ENCODE measurements at places on chromosomes 11 and 22.

- no peak for DNase-seq
These were observed 1.8 kb upstream of the TIGD3 start for GRCh38 chr11:65352783-65353182.

GRCh38 chr11:49303080-49303479, 94.7 kb upstream of the FOLH1 start:
- DNase-seq: no peak

DNA sequence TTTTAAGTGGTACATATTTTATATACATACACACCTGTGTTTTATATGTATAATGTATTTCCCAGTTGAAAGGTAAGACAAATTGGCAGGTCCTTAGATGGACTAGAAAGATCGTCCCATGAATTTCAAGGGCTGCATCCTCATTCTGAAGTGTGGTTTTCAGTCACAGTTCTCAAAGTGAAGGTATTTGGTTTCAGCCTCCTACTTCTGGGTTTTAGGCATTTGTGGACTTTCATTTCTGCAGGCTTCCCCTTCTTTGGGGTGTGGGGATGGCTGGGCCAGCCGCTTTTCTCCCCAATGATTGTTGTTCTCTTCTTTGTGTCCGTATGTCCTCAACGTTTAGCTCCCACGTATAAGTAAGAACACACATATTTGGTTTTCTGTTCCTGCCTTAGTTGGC, 10.0 kb downstream of the DCPS start:
- DNase-seq: no peak

GRCh38 chr11:72788241-72788640, 5.6 kb downstream of the STARD10 start:
- no peak for DNase-seq

- DNase-seq: no peak
These were observed 22.1 kb upstream of the TMPRSS13 start for GRCh38 chr11:117950993-117951961.

- DNase-seq: no peak
These were observed 634.9 kb downstream of the METTL15 start for GRCh38 chr11:28743061-28743550.

DNA sequence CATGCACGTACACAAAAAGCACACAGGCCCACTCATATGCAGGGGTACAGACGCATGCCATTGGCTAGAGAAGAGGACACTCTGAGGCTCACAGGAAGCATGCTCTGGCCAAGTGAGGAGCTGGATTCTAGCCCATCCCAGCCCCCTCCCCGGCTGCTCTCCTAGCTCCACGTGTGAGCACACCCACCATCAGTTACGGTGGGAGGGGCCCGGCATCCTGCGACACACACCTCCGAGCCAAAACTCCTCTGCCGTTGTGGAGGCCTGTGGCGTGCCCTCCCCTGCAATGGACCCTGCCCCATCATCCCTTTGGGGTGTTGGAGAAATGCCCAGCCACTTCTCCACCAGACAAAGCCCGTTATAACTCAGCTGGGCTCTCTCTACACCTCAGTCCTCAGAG, 15.1 kb upstream of the IGSF9B start:
- no peak for DNase-seq

GRCh38 chr11:33052231-33052630, 12.9 kb downstream of the TCP11L1 start:
- DNase-seq: no peak

GRCh38 chr22:23036684-23037428, 33.5 kb upstream of the GNAZ start:
- no peak for DNase-seq

- DNase-seq: no peak
These were observed 89.0 kb downstream of the CDKN1C start for GRCh38 chr11:2796508-2797113.
